ENCODE measurements at places on chromosomes 7 and 10.

GRCh38 chr7:97845622-97846203, 26.5 kb downstream of the ASNS start:
- DNase-seq, result peak; percentile 4

DNA sequence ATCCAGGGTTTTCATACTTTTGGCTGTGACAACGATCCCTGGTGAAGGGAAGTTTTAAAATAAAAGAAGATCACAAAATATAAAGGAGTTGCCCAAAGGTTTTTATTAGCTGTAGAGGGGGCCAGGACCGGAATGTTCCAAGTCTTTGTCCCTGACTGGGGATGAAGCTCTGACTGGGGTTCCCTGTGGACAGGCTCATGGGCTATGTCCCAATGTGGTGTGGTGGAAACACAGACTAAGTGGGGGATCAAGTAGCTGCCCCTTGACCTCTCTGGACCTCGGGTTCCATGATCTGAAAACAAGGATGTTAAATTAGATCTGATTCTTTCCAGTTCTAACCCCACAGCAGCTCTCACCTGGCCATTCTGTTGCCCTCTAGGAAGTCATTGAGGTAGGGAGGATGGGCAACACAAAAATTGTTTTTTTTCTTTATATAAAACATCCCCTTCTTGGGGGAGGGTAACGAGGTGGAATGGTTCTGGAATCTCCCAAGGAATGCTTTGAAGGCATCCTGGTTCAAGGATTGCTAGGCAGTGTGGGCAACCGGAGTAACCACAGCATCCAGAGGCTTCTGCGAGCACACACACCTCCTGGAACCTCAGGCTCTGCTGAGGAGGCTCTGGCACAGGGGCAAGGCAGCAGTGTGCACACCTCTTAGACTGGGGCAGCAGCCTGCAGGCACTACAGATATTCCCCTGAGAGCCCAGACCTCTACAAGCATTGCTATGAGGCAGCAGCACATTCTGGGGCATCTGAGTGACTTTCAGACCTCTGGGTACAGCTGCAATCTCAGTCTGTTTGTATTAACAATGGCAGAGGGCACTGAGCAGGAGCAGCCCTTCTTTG, 21.4 kb upstream of the CRYGN start:
- no peak for DNase-seq

DNA sequence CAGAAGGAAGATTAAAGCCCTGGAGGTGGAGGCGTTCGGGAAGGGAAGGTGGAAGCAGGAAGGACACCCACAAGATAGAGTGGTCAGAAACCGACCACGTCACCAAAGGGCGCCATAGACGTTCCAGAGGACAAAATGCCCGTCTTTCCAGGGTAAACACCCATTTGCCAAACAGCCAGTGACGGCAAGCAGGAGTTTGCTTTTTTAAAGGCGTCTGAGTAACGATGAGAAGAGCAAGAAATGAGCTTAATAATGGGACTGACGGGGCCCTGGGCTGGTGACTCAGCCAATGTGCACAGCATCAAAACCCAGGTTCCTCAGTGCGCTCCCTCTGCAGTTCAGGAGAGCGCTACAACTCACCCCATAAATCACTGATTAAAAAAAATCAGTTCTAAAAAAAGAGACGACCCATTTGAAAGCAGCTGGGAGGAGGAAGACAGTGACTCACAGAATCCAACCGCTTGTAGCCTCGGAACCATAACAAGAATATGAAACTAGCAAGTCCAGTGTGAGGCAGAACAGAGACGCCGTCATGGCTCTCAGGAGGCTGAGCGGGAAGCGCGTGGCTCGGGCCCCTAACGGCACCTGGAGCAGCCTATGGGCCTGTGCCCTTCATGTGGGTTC, 5.9 kb downstream of the DIP2C start:
- DNase-seq, result no peak

DNA sequence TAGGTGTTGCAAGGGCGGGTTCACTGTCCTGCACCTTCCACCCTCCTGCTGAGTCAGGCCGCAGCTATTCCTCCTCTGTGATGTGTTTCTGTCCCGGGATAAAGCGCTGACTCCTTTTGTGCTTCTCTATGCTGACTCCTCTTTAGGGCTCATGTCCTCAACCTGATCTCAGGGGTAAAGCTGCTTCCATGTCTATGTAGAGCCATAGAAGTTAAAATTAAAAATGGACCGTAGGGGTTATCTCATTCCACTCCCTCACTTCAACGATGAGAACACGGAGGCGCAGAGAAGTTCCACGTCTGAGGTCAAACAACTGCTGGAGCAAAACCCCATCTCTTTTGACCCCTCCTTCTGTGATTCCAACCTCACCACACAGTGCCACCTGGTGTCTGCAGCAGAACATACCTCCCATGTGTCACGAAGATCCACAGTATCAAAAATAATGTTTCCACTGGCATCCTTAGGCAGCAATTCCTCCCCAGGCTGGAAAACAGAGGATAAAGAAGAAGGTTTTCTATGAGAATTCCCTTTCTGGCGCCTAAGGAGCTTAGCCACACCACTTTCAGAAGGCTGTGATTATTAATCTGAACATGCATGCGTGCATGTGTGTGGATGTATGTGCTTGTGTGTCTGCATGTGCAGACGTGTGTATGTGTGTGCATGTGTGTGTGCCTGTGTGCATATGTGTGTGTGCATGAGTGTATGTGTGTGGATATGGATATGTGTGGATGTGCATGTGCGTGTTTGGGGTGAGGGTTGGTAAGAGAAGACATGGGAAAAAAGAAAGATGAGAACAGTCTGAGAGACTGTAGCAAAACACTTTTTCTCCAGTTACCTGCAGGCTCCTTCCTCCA, 81.2 kb upstream of the UCN3 start:
- DNase-seq, result peak; percentile 58

GRCh38 chr10:88992921-88993524, 2.4 kb downstream of the FAS start:
- no peak for DNase-seq

DNA sequence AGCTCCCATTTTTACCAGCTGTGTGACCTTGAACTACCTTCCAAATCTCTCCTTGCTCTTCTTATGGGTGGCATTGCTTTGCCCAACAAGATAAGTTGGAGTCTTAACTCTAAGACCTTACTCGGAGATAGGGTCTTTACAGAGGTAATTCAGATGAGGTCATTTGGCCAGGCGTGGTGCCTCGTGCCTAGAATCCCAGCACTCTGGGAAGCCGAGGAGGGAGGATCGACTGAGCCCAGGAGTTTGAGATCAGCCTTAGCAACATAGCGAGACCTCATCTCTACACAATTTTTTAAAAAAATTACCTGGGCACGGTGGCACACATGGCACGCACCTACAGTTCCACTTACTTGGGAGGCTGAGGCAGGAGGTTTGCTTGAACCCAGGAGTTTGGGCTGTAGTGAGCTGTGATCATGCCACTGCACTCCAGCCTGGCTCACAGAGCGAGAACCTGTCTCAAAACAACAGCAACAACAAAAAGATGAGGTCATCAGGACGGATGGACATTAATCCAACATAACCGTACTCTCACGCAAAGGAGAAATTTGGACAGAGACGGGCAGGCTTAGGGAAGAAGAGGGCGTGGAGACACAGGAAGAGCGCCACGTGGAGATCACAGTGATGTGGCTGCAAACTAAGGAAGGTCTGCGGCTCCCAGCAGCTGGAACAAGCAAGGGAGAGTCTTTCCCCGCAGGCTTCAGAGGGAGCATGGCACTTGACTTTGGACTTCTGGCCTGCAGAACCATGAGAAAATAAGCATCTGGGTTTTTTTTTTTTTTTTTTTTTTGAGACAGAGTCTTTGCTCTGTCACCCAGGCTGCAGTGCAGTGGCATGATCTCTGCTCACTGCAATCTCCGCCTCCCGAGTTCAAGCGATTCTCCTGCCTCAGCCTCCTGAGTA, 122.3 kb upstream of the CARD11 start:
- DNase-seq, result no peak

DNA sequence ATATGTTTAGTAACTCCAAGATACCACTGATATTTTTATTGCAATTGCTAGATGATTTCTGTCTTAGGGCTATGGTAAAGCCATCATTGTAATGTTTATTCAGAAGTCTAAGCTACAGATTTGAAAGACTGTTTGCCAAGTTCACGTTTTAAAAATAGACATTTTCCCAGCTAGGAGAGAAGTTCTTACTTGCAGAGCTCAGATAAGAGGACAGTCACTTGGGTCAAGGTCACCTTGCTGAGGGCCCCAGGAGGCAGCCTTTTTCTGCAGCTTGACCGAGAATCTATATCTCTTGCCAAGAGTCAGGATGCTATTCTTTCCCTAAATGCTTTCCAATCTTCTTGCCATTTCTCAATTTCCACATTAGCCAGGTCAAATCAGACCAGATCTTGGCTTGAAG, 1011.2 kb downstream of the KCNMA1 start:
- no peak for DNase-seq

GRCh38 chr7:154638286-154638685, 364.6 kb downstream of the PAXIP1 start:
- no peak for DNase-seq

DNA sequence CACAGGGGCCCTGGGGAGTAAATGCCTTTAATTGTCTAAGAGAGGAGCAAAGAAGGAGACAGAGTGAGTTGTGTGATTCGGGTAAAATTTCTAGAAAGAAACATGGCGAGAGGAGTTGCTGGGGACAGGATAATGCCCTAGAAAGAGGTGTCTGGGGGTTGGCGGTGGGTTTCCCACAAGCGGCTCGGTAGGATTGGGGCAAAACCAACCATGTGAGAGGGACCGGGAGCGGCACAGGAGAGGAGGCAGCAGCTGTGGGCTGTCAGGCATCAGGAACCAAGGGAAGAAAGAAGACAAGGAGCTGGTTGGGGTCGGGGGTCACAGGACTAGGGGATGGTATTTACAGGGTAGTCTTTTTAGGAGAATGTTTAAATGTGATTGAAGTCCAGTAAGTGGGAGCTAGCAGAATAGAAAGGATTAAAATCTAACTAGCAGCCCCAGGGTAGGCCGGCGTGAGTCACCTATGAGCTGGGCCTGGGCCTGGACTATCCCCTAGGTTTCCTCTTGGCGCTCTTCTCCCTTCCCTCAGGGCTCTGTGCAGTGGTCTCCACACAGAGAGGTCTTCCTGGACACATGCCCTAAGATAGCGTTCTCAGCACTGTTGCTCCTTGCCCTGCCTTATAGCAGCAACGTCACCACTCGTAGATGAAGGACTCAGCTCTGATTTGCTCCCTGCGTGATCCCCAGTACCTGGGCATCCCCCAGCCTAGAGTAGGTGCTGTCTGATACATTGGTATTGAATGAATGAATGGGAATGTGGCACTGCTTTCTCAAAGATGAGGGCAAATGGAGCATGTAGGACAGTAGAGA, 32.6 kb downstream of the IKZF1 start:
- no peak for DNase-seq

DNA sequence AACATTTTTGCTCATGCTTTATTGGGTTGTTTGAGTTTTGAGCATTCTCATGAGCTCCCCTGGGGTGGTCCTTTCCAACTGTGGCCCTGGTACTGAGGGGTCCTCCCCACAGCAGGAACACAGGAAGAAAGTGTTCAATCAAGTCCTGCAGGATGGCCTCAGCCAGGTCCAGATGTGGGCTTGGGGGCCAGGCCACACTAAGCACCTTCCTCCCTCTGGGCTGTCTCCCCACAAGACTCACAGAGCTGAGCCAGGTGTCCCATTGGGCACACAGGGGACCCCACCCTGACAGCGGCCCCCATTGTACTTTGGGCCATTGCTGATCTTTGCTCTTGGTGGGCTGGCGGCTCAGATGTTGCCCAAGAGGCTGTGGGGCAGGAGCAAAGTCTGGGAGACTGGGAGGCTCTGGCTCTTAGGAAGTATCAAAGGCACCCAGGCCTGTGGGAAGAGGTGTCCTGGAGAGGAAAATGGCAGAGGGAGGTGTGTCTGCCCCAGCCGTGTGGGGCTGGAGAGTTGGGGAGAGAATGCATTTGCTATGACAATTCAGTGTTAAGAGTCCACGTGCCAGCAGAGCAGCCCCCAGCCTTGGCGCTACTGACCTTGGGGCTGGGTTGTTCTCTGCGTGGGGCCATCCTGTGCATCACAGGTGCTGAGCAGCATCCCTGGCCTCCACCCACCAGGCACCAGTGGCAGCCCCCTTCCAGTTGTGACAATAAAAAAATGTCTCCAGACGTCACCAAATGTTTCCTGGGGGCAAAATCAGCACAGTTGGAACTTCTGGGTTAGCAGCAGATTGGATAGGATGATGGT, 17.8 kb downstream of the SCART1 start:
- no peak for DNase-seq
